Stimulated activated CD4-positive, alpha-beta T cell treated with anti-CD3 and anti-CD28 coated beads, Interleukin-4, amount 100 ng/mL, for 4 hours (primary cell): ENCODE measurements at places on chromosomes 7 and 10.

DNA sequence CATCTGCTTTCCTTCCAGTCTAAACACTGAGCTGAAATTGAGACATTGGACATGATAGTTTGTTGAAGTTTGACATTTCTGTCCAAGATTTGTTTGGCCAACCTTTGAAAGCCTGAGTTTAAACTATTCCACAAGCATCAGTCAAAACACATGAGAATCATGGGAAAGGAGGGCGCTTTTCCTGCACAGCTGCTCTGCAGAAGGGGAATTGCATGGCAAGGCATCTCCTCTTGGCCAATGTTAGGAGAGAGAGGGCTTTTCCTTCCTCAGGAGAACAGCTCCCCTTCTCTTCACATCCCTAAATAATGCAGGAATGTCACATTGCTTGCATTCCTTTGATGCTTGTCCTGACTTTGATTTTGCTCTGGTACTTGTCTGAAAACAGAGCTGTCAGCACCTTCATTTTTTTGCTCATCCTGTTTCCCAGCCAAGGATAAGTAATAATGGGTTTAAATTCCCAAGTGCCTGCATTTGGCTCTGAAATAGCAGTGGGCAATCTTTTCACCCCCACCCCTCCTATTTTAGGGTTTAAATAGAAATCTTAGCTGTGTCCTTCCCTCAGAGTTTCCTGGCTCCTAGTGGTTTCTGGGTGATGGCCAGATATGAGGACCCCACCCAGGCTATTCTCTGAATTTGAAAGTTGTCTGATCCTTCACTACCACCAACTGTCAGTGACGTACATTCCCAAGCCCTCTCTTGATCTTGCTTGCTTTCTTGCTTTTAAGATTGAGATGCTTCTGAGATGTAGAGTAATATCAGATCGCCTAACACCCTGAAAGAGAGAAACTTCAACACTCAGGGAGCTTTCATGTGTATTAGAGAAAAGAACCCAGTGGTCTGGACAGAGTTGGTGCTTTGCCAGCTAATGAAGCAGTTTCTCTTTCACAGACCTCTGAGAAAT is 75.2 kb upstream of the NPVF start:
- no peak for DNase-seq

GRCh38 chr7:27124096-27124901 is 6.3 kb downstream of the HOXA4 start:
- no peak for DNase-seq

DNA sequence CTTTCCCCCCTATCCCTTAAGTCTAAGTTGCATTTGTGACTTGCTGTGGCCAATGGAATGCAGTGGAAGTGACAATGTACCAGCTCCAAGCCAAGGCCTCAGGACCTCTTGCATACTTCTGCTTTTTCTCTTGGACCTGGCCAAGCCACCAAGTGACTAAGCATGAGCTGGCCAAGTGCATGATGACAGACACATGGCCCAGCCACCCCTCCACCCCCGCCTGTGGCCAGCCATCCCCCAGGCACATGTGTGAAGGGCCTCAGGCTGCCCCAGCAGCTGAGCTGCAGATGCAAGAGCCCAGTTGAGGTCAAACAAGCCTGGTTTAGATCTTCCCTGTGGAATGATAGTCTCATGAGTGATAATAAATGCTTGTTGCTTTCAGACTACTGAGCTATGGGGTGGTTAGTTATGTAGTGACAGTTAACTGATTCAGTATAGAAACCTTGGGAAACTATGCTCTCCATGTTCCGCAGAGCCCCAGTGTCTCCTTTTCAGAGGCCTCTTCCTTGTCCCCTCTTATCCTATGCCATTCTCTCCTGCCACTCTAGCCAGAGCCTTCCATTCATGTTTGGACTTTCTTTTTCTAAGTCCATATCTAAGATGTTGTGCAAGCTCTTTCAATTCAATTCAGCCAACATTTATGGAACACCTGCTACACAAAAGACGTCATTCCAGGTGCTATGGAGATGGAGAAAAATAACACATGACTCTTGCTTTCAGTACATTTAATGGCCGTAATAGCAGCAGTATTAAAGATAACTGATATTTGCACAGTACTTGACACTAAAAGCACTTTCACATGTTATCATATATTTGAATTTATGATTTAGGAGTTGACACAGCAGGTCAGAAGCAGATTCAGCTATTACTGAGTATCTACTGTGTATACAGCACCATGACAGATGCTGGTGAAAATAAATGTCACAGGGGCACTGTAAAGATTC is 55.5 kb upstream of the LOXL4 start:
- DNase-seq = no peak

DNA sequence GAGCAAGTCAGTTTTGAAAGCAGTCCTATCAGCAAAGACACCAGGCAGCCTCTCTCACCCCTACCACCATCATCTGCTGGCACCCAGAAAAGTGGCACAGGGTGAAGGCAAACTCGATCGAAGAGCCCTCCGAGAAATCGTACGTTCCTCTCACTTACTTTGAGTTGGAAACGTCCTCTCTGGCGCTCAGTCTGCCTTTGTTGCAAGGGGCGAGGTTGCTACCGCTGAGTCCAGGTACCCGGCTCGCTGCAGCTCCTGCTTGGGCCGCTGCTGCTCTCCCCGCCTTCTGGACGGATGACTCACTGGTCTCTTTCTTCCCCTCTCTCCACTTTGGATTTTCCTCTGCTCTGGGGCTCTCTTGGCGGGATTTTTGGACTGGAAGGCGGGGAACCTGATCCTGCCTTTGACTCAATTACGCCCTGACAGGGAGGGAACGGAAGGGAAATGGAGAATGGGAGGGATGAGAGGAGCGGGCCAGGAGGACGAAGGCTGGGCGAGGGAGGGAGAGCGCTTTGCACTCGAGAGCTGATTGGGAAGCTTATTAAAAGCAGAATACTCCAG is at the start of gene PTN:
Gene PTN (minus strand): TSS at position 453 of the 561 bp plus-strand sequence. CDS start 88,760 bp downstream, outside the sequence.
- DNase-seq = no peak

GRCh38 chr10:109618748-109619147 is 304.6 kb downstream of the XPNPEP1 start:
- DNase-seq = no peak

GRCh38 chr10:35558276-35558675 is 46.9 kb upstream of the GJD4 start:
- no peak for DNase-seq

DNA sequence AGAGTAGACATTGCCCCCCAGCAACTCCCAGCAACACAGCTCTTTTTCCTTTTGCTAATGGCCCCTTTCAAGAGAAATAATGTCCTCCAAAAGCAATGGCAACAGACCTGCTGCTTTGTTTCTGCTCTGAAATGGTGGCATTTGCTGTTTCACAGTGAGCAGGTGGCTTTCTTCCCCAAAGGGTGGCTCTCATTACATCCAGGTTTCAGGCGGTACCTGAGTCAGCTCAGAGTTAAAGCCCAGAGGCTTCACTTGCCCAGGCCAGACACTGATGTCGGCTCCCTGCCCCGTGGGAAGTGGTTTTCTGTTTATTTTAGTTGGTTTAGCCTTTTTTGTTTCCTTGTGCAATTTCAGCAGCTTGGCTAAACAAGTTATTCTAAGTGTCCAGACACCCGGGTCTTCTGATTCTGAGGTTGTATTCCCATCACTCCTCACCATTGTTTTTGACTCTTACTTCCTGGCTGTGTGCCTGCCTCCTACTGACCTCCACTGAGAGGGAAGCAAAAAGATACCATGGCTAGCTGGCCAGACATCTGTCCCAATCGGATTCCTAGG is 7.8 kb upstream of the ATOH7 start:
- no peak for DNase-seq

DNA sequence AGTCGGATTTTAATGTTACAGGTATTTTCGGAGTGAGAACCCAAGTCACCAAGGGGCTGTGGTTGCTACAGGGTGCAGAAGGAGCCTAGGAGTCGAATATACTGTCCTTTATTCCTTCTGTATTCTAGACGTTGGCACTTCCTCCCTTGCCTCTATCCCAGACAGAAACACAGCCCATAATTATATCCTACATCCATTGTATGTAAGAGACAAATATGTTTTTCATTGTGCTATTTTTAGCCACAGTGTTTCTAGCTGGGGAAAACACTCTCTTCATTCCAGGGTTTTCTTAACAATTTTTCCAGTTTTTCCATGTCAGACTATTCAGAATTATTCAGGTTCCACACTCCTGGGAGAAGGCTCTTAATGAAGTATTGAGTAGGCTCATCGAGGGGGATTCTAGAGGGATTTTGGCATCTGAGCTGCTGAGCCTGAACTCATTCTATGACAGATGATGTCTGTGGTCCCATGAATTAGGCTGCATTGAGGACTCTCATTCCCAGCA is 32.6 kb downstream of the KIAA1217 start:
- DNase-seq = no peak

DNA sequence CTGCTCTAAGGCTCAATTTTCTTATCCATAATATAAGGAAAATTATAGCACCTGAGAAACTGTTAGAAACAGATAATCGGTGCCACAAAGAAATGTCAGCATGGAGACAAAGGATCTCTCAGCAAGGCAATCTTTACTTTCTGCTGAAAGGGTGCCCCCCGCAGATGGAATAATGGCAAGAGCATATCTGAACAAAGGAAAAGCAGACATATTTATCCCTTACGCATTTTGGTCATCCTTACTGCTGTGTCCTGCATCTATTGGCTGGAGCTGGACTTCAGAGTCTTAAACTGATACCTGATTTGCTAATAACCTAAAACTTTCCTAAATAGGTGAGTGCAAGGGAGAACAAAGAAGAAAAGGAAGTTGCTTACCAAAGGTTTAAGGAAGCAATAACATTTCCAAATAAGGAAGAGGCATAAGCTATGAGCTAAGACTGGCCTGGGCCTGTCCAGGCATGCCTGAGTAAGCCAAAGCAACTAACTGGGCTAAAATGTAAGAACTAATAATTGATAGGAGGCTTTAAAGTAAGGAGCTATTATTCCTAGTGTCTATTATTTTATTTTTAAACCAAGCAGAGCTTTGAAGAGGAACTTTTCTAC is 39.6 kb upstream of the ELMO1 start:
- DNase-seq = no peak

DNA sequence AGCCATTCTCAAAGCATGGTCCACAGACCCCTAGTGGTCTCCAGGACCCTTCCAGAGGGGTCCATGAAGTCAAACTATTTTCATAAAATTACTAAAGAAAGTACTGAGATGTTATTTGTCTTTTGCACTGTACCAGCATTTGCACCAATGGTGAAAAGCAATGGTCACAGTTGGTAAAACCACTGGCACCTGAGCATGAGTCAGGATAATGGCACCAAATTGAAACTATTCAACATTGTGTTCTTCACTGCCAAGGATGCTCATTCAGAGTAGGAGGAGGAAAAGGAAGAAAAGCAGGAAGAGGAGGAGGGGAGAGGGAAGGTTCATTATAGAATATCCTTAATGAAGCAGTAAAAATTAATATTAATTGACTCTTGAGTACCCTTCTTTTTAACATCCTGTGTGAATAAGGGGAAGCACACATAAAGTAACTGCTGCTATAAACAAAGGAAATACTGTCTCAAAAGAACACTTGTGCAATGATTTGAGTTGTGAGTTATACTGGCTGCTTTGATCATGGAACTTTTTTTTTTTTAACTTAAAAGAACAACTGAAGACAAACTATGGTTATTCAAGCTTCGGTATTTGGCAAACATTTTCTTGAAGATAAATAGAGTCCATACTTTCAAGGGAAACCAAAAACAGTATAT is 60.2 kb downstream of the MPP7 start:
- DNase-seq = no peak

- DNase-seq = no peak
These were observed 31.5 kb upstream of the RBM20 start for GRCh38 chr10:110612629-110613028.

DNA sequence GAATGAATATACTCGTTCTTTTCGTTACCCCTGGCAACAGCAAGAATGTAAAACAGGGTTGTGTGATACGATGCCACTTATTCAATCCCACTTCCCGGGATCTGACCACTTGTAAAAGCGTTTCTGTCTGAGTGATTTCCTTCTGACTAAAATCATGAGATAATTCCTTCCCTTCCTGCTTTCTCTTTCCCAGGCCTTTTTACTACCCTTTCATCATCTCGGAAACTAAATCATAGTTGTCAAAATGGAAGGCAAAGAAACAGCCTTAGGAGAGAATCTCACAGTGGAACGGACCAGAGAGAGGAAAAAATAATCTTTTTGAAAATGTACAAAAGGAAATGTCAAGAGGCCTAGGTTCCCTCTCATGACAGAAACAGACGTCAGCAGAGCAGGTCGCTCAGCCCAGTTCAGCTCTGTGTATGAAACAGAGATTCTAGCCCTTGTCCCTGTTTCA is 29.8 kb downstream of the DIP2C start:
- DNase-seq = no peak

DNA sequence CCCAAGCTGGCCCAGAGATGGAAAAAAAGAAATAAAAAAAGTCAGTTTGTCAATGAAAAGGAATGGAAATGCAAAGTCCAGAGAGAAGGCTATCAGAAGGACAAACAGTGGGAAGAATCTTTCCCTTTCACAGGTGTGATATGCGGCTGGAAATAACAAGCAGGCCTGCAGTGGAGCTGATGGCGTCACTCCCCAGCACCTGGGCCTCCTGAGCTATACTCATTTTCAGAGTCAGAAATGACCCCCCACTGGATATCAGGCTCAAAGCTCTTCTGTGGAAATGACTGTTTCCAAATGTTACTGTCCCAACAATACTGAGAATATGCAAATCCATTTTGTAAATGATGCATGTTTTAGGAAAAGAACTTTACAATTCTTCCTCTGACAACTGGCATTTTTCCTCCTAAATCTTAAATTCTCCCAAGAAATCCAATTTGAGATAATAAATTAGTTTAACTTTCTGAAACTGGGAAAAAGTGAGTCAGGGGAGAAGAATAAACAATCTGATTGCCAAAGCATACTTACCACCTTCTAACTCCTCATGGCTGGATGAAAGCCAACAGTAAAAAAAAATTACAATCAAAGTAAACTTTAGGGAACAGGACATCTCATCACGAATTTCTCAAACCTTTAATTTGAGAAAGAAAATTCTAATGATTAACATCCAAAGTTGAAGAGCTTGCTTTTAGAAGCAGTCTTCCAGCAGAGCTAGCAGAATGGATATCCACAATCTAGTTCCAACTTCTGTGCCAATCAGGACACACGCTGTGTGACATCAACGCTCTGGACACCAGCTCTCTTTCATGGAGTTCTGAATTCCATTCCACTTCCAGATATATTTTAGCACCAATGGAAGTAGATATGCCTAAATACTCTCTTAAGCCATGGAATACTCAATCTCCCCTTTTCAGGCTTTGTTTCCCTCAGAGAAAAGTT is 5.3 kb upstream of the CUZD1 start:
- DNase-seq = no peak

DNA sequence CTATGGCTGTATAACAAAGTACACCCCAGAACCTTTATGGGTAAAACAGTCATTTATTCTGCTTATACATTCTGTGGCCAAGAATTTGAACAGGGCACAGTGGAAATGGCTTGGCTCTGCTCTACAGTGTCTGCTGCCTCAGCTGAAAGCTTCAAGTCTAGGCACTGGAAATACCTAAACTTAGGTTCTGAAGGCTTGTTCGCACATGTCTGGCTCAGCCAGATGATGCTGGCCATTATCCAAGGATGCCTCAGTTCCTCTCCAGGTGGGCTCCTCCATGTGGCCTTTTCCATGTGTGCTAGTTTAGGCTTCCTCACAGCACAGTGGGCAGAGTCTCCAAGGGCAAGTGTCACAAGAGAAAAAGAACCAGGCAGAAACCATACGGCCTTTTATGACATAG is 76.8 kb downstream of the RALA start:
- DNase-seq = no peak

GRCh38 chr7:44177570-44178131 is 11.6 kb downstream of the GCK start:
- DNase-seq = no peak

GRCh38 chr10:8338177-8338766 is 283.8 kb downstream of the GATA3 start:
- DNase-seq = no peak
